ENCODE measurements at places on chromosomes 5 and 9. TPM values are rescaled to one million over a fixed set of nuclear protein-coding genes. Genes with fewer than 3 reads are reported as not detected.

The SOHLH1 gene
- total RNA-seq: not detected

The SLC36A2 gene
- 0.07 TPM for total RNA-seq

- DNase-seq: no peak
Observed at GRCh38 chr5:140488914-140489313, 58.5 kb upstream of the EIF4EBP3 start.

GRCh38 chr5:163439092-163439425 is 1.7 kb downstream of the CCNG1 start:
- DNase-seq: no peak

DNA sequence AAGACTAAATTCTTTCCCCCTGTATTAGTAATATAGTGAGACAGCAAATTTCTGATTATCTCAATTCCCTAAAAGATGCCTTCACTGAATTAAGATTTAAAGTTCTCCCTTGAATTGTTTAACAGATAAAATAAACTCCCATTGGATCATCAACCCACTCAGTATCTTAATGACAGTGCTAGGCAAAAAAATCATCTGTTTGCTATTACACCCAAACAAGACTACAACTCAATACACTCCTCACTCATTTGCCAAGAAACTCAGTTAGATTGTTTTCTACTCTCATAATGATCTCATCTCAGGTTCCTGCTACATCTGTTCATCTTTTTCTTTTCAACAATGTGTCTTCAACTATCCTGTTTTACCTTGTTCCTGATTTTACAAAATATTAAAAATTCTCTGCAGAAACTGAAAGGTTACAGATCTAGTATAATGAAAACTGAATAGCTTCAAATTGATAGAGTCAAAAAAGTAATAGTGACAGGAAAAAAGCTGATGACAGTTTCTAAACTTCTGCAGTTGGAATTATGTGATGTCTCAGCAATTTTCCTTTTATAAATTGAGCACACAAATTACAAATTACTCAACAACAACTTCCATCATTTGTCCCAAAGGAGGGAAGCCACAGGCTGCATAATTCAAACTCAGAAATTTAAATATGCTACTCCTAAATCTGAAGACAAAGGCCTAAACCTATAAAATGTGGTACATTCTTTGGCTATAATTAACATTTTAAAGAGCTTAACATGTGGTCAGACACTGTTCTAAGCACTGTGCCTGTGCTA is 39.4 kb downstream of the HOMER1 start:
- DNase-seq: no peak

DNA sequence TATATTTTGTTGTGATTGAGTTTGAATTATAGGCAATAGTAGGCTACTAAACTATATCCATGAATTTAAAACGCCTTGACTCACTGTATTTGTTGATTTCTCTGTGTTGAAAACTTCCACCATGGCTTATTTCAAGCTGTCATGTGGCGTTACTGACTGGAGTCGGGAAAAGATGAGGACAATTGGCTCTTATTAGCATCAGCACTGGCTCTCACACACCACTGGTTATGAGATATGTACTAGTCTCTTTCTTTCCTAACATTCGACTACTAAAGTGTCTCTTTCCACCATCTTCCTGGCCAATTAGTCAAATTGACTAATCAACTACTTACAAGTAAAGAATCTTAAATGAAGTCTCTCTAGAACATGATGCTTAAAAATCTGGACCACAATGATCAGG is 9.1 kb upstream of the DAB2 start:
- no peak for DNase-seq

All from H9 (cell line).